NCI-H446 (cell line): ENCODE measurements at places on chromosomes 11 and 22.

- no peak for DNase-seq
Observed at GRCh38 chr22:37728620-37729019, 31.8 kb downstream of the TRIOBP start.

- no peak for DNase-seq
Observed at GRCh38 chr11:25943777-25944661, 387.9 kb upstream of the ANO3 start.

DNA sequence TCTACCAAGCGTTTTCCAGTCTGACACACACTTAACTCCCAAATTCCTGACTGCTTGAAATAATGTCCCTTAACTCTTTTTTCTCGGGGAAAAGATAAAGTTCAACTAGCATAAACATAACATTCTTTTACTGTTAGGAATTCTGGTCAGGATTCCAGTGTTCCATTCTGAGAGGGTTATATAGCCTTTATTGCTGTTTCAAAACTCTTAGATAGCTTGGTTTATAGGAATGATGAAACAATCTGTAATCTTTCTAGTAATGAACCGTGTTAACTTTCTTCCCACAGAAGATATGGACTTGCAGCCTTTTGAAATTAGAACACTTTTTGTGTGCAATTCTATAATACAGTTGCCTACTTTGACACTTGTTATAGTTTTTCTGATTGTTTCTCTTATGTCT, 8.6 kb downstream of the REXO2 start:
- no peak for DNase-seq

DNA sequence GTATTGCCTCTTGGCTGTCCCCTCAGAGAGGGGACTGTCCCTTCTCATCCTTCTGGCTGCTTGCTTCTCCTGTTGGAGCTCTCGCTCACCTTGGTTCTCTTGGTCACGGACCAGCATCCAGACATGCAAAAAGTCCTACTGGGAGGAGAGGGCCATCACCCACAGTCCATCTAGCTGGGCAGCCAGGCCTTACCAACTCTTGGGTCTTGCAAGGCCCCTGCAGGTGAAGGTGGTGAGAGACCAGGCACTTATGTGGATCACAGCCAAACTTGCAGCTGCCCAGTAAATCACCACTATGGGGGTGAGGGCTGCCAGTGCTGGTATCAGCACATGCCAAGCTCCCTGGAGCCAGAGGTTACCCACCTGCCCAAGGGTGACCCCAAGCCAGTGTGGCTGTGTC, 36.3 kb downstream of the KCNQ1OT1 start:
- DNase-seq = no peak

GRCh38 chr11:70466154-70466553, 67.8 kb downstream of the CTTN start:
- no peak for DNase-seq

DNA sequence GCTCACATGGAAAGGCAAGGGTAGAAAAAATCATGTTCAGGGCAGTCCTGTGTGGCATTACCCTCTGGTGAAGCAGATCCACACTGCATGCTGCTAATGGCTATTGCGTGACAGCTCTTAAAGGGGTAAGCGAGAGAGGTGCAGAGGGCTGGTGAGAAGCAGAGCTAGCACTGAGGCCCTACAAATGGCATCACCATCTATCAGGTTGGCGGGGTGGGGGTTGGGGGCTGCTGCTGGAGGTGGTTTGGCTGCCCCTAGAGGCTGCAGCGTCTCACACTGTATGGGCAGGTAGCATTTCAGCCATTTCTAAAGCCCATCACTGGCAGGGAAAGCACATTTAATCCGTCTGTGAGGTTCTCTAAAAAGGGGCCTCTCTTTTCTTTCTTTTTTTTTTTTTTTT, 16.9 kb upstream of the TMA7B start:
- DNase-seq = no peak

- DNase-seq = peak; percentile 88
Observed at GRCh38 chr11:119205574-119206510, at the start of gene CBL. Gene CBL (plus strand): TSS chr11:119206339. CDS start chr11:119206418, 79 bp downstream.

- no peak for DNase-seq
Observed at GRCh38 chr11:92917927-92918326, 51.5 kb upstream of the MTNR1B start.

DNA sequence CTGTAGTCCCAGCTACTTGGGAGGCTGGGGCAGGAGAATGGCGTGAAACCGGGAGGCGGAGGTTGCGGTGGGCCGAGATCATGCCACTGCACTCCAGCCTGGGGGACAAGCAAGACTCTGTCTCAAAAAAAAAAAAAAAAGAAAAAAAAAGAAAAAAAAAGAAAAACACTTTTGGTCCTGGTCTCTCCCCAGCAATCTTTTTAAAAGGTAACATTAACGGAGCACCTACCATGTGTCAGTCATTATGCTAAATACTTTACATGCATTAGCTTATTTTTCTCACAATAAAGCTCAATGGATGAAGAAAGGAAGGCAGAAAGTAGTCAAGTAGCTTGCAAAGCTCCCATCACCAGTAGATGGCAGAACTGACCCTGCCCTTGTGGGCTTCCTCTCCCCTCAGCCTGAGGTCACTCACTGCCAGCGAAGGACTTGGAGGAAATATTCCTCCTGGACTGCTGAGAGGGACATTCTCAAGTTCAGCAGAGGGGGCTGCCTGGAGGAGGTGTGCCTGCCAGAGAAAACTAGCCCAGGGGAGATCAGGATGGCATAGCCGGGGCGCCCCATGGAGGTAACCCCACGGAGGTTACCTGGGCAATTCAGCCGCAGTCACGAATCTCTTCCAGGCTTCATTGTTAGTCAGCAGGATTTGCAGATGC, 15.5 kb downstream of the APOL3 start:
- peak; percentile 4 for DNase-seq

DNA sequence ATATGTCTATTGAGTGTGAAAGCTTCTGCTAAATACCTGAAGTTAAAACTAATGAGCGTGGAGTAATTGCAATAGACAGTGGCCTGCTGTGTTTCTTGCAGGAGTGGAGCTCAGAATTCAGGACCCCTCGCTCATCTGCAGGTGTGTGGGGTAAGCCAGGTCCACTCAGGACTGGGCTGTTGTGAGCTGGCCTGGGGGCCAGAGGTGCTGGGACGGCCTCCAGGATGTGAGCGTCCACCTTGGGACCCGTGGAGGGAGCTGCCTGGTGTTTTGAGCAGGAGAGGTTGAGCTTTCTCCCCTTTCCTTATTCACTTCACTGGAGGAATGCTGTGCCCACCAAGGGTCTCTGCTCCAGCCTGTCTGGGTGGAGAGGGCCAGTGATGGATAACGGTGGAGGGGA, 681.2 kb downstream of the BRD1 start:
- DNase-seq = no peak

GRCh38 chr11:121304759-121305158, 12.2 kb downstream of the SC5D start:
- DNase-seq = no peak

GRCh38 chr11:57399221-57399620, 8.8 kb upstream of the PRG2 start:
- no peak for DNase-seq

- DNase-seq = no peak
Observed at GRCh38 chr11:2517386-2518064, 72.7 kb downstream of the KCNQ1 start.

DNA sequence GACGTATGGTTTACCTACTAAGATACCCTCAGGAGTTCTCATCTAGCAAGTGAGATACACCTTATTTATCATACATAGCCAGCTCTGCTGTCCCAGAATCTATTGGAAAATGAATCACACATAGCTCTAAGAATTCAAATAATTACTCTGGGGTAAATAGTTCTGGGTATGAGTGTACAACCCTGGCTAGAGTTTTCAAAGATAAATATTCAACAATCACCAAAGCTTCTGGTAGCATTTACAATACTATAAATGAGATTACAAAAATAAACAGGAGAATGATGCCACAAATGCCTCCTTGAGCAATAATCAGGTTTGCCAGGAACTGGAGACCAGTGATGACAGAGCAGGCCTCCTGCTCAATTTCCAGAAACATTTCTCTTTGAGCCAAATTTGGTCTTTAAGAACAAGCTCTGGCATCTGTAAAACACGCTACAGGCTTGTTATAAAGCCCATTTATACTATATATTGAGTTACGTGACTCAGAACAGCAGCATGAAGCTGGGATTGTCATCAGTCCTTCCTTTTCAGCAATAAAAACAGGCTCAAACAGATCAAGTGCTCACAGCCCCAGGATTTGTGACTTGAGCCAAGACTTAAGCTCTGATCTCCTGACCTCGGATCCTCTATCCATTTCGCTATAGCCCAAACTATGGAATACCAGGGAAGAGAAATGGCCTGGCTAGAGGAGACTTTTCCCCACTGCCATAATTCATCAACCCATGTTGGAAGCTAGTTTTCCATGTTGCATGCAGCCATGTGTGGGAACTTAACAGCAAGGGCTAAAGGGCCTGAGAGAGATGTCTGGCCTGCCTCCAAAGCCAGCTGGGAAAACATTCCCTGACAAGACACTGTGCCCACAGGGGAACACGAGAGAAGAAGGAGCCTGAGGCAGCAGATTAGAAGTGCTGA, 19.7 kb downstream of the RAB30 start:
- DNase-seq = peak; percentile 11

DNA sequence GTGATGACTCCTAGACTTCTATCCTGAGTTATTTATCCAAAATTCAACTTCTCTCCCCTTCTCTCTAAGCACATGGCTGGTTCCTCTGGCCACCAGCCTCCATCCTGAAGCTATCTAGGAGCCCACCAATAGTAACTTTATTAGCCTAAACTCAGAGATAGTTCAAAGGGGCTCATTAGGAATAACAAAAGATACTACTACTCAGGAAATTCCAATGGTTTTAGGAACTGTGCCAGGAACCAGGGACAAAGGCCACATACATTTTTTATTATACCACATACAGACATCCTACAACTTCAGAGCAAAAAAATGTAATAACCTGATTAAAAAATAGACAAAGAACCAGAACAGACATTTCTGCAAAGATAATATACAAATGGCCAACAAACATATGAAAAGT, 27.9 kb downstream of the SLC25A17 start:
- no peak for DNase-seq

DNA sequence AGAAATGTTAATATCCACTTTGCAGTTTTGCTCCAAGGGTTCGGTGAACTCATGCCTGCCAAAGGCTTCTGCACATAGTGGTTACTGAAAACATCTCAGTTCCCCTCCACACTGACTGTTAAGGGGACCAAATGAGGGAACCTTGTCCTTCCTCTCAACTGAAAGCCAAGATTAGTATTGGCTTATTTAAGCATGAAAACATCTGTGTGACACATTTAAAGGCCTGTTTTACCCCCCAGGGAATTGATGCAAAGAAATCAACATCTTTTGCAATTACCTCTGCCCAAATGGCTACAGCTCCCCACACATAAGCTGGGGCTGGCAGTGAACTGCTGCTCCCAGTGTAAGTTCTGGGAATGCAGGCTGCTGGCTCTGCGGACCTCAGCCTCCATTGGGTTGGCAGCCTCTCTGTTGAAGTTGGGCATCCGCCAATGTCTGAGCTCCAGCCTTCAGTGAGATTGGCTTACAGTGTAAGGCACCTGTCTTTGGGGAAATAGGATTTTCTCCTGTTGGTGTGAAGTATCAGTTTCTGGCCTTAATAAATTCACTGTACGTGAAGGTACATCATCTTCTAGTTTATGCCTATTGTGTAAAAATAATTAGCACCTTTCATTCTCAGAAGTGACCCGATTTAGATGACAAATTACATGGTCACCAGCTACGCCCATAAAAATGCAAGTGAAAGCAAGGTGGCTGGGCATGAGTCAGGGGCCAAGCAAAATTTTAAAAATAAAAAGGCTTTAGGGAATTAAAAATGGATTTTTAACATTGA, 213.4 kb upstream of the SYN3 start:
- no peak for DNase-seq

- DNase-seq = no peak
Observed at GRCh38 chr22:48717076-48717810, 1110.4 kb downstream of the BRD1 start.

DNA sequence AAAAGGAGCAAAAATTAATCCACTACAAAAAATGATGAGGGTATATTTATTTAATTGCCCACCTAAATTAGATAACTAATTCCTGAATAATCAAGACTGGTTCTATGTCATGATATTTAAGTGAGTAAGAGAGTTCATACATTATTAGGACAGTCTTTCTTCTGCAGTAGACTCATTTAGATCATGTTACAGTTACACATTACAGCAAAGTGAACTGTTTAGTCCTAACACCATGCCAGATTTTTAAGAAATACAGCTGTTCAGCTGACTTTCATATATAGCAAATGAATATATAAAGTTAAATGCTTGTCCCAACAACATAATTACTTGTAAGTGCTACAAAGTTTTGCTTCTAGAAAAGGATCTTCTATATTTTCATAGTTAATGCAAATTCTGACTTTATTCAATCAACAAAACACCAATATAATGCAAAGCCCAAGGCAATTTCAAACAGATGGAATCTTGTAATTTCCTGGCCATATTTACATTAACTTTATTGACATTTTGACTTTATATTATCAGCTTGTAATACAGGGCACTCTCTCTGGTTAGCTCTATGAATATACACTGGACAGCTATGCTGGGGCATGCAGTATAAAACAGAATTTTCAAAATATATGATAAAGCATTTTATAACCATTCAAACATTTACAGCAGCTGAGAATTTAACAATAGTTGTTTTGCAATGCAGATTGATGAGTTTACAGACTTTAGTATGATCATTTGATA, 45.7 kb upstream of the TP53AIP1 start:
- no peak for DNase-seq

GRCh38 chr11:58502004-58502403, 5.9 kb downstream of the OR5B21 start:
- no peak for DNase-seq

DNA sequence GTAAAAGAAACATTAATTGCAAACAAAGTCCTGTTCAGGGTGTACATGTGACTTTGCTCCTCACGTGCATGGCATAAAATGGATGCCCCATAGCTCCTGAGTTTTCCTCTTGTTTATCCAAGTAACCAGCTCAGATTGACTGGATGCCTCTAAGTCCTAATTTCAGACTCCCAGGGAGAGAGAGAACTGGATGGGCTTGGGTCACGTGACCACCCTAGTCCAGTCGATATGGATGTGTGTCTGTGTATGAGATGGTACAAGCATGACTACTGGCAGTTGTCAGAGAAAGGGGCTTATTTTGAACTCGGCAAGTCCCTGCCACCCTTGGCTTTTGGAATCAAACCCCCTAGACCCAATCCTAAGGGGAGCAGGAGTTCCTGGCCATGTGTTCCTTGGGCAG, 35.4 kb upstream of the PLET1 start:
- no peak for DNase-seq
